ENCODE measurements at places on chromosomes 4 and X. TPM values are rescaled to one million over a fixed set of nuclear protein-coding genes. Genes with fewer than 3 reads are reported as not detected.

CLCN4 gene
- total RNA-seq, result 2.9 TPM

FHDC1 gene
- 0.17 TPM for total RNA-seq

GRID2 gene
- total RNA-seq, result 0.15 TPM

MAGEB2 gene
- total RNA-seq, result not detected

MMRN1 gene
- total RNA-seq, result not detected

PHKA2 gene
- total RNA-seq, result 9.8 TPM

THOC2 gene
- total RNA-seq, result 26.1 TPM

TMEM175 gene
- 15.9 TPM for total RNA-seq

SUV39H1 gene
- 21.7 TPM for total RNA-seq

MGAT4D gene
- total RNA-seq, result not detected

USP17L10 gene
- not detected for total RNA-seq

PASD1 gene
- not detected for total RNA-seq

PDZD4 gene
- total RNA-seq, result 0.50 TPM

CDX4 gene
- total RNA-seq, result not detected

TRAPPC2 gene
- total RNA-seq, result 8.0 TPM

NR3C2 gene
- 0.17 TPM for total RNA-seq

Data from bronchus fibroblast of lung (primary cell).